ENCODE measurements at places on chromosomes 5 and 9.

DNA sequence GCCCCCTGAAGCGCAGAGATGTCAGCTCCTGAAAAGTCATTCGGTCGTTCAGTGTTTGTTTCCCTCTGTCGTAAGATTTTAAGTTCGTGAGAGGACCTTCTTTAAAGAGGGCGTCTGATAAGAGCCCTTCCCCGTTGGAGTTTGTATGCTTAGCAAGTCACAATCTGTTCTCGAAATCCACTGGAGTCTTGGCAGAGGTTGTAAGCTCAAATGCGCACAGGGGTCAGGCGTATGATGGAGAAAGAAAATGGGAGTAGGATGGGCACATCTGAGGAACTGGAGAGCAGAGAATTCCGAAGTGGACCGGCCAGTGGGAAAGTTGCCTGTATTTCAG, 710 bp downstream of the HSD17B4 start:
- DNase-seq, result peak; percentile 39

- DNase-seq, result no peak
Measured at GRCh38 chr9:34994900-34995669, 5.5 kb downstream of the DNAJB5 start.

DNA sequence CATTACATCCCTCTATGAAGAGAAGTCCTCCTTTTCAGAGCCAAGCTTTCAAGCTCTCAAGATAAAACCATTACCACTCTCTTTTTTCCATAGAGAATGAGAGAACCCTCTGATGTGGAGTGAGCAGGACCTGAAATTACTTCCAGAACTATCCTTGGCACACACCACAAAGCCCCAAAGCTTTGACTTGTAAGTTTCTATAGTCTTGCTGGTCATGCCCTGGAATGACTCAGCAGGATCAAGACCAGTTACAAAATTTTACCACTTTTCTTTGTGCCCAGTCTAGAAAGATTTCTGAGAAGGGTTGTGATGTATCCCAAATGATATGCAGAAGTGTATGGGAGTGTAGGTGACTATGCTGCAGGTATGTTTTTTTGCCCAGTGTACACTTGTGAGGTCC, 760.6 kb downstream of the TLE1 start:
- no peak for DNase-seq

DNA sequence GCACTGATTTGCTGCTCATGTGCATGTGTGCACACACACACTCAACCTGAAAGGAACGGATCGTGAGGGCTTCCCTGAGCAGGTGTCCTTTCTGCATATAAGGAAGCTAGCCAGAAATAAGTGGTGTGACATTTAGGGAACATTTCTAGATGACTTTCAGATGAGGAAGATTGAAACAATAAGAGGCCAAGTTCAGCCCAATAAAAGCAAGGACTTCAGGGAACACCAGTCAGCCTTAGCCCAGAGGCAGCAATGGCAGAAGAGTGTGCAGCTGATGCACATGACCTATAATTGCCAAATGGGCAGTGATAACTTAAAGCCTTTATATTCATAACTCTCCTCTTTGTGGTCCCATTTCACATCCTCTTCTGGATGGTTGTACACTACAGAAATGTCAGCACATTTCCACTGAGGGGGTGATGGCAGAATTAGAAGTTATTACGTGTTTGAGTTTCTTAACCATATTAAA, 255.5 kb downstream of the TRIM32 start:
- DNase-seq, result no peak

GRCh38 chr5:79227484-79228025, 8.4 kb upstream of the JMY start:
- DNase-seq, result no peak

- no peak for DNase-seq
Measured at GRCh38 chr9:99561961-99562565, 259.6 kb upstream of the NR4A3 start.

DNA sequence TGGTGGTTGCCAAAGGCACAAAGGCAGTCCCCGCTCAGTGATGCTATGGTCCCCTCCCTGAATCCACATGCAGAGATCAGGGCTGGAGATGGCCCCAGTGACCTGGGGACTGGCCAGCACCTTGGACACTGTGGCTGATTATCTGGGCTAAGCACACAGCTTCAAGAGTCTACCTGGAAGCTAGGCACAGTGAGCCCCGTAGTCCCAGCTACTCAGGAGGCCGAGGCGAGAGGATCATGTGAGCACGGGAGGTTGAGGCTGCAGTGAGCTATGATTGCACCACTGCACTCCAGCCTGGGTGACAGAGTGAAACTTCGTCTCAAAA, 8.3 kb upstream of the SCGB3A1 start:
- DNase-seq, result no peak

- no peak for DNase-seq
Measured at GRCh38 chr9:91837981-91838731, 111.9 kb downstream of the ROR2 start.

Data from Kasumi-1 (cell line).